ENCODE measurements at places on chromosomes 2 and 18. TPM values are rescaled to one million over a fixed set of nuclear protein-coding genes. Genes with fewer than 3 reads are reported as not detected.
A peak's percentile ranks its signal among the peaks of the same experiment; 100 is the strongest.

CYP26B1 gene
- total RNA-seq: 0.10 TPM

EFR3B gene
- total RNA-seq: 0.35 TPM

CCDC68 gene
- total RNA-seq: 5.5 TPM

NAT8 gene
- total RNA-seq: 0.69 TPM

PXDN gene
- total RNA-seq: 243 TPM

AOX1 gene
- total RNA-seq: 8.0 TPM

- no peak for DNase-seq
Measured at GRCh38 chr18:3451989-3452749, 2.2 kb downstream of the TGIF1 start.

DNA sequence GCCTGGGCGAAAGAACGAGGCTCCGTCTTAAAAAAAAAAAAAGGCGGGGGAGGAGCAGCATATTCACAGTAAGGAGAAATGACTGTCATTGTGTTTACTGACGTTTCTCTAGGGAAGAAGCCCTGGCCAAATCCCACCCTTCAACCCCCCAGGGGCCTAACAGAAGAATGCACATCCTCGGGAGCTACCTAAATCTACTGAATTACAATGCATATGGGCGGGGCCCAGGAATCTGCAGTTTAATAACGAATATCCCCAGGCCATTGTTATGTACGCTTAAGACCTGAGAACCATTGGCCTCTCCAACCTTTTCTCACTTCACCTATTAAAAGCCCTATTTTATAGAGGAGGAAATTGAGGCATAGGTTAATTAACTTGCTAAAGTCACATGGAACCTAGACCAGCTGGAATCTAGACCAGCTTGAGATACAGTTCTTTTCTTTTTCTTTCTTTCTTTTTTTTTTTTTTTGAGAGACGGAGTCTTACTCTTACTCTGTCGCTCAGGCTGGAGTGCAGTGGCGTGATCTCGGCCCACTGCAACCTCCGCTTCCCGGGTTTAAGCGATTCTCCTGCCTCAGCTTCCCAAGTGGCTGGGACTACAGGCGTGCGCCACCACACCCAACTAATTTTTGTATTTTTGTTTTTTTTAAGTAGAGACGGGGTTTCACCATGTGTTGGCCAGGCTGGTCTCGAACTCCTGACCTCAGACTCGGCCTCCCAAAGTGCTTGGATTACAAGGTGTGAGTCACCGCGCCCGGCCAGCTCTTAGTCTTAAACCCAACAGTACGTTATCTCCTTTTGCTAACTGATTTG, 708 bp upstream of the RIF1 start:
- DNase-seq: no peak

- DNase-seq: no peak
Measured at GRCh38 chr2:84940831-84941412, 30.0 kb upstream of the KCMF1 start.

DNA sequence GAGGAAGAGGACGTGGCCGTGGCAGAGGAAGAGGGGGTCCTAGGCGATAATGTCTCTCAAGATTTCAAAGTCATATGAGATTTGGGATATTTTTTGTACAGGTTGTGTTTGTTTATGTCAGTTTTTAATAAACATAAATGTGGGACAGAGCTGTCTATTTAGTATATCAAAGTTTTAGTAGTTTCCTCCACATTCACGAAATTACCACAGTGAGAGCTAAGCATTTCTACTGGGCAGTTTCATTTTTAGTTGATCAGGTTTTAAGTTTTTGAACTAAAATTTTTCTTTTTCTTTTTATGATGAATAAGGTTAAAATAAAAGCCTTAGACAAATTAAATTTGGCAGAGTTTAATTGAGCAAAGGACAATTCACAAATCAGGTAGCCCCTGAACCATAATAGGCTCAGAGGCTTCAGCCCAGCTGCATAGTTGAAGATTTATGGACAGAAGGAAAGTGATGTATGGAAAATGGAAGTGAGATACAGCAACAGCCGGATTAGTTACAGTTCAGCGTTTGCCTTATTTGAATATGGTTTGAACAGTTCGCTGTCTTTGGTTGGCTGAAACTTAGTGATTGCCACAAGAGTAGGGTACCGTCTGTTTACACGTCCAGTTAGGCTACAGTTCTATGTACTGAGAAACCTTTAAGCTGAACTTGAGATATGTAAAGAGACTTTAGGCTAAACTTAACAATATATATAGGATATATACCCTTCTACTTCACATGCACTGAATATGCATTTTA, 17.1 kb downstream of the SNRPD1 start:
- DNase-seq: no peak

DNA sequence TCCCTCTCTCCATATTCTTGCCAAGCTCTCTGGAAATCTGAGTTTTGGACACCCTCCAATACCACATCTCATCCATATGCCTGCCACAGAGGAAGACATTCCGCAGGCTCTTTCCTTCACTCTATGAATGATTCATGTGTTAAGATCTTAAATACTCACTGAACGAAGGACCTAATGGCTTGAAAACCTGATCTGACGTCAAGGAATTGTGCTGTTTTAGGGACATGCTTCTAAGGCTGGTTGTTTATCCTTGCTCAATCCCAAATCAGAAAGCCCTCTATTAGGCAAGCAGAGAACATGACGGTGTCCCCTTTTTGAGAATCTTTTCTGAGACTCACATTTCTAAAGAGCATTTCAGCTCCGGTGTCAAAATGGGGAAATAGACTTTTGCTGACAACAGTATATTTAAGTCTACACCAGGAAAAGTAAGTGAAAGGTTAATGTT, 83.7 kb upstream of the GALNT5 start:
- DNase-seq: peak; percentile 83

DNA sequence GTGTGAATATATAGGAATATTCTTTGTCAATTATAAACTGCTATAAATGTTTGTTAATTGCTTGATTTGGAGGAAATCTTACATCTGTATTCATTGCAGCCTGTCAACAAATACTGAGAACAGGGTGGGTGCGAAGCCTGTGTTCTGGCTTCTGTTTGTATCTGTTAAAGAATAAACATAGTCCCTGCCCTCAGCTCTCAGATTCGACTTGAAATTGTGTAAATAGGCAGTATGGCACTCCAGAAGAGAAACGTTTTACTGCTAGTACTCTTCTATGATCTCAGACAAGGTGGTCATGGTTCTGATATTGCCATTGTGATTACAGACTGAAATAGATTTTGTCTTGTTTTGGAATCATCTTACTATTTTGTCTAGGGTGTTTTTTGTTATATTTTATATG, 92.1 kb downstream of the TANC1 start:
- DNase-seq: no peak

DNA sequence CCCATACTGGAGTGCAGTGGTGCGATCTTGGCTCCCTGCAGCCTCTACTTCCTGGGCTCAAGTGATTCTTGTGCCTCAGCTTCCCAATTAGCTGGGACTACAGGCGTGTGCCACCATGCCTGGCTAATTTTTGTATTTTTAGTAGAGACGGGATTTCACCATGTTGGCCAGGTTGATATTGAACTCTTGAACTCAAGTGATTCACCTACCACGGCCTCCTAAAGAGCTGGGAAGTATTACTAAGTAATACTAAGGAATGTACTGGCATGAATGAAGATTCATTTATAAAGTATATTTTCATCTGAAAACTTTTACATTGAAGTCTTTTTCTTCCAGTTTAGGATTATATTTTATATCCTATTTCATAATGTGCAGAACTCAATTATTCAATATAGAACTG, 38.1 kb downstream of the NUP35 start:
- DNase-seq: peak; percentile 59

GRCh38 chr2:191249156-191249813, 4.1 kb downstream of the MYO1B start:
- DNase-seq: no peak

- DNase-seq: no peak
Measured at GRCh38 chr2:7419814-7420311, 502.7 kb downstream of the RNF144A start.

- peak; percentile 75 for DNase-seq
Measured at GRCh38 chr2:155727187-155727895, 605.2 kb downstream of the NR4A2 start.

DNA sequence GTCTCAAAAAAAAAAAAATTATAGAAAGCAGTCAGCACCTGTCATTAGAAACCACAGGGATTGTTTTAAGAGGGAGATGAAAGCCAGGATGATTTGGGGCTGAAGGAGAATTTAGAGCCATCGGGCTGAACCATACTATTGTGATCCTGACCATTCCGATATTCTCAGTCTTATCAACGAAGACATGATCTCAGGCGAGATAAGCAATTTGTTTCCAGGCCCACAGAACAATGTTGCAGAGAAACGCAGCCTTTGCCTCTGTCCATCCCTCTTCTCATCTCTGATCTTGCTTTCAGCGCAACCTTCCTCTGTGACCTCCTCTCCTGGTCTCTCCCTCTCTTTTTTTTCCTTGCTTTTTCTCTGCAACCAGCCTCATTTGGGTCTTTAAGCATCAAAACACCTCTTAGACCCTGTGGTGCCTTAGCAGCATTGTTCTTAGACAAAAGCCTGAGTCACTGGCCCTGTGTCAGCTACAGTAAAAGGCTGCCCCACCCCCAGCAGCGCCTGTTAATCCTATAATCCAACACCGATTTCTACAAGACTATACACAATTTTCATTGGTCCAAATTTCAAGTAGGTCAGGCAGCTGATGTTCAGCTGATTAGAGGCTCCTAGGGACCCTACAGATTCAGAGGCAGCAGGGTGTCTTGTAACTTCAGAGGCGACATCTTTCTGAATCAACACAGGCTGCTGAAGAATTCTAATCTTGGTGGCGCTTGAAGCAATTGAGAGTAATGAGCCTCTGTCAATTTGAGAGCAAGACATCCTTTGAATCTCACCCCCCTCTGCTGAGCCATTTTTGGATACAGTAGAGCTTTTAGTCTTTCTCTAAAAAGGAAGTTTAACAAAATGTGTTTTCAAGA, 206.0 kb downstream of the NCK2 start:
- no peak for DNase-seq

- no peak for DNase-seq
Measured at GRCh38 chr2:60528281-60529020, 25.0 kb downstream of the BCL11A start.

- DNase-seq: peak; percentile 68
Measured at GRCh38 chr2:10497797-10498251, 49.7 kb upstream of the ODC1 start.

DNA sequence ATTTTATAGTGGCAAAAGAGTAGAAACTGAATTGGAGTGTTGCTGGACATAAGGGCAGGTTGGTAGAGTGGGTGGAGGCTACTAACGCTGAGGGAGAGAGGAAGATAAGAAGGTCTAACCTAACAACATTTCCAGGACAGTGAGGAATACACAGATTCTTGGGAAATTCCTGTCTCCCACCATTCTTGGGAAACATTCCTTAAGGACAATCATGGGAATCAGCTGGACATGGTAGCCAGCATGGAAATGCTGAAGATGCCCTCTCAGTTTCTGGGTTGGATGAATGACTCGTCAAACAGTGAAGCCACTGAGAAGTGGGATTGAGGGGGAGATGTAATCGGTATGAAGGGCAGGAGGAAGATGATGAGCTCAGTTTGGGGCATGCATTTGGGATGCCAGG, 265.4 kb downstream of the AFF3 start:
- DNase-seq: peak; percentile 25

DNA sequence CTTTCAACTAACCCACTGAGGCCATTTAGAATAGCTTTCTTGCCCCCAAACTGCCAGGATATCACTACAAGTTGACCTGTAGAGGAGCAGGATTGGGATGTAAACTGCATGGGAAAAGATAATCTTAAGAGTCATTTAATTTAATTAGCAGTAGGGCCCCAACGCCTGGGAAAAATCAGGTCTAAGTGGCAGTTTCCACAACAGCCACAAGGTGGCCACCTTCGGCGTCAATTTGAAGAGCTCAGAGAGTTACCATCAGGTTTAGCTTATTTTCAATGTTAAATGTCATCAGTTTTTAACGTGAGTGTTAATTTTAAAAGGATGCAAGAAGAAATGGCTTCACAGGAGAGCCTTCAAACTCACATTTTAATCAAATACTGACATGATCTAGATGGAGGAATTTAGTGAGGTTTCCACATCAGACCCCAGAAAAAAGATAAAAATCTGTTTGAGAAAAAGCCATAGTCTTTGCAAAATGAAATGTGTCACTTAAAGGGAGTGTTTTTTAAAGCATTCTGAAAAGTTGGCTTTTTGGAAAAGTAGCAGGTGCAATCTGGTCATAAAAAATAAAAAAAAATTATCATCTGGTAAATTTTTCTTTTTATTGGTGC, 77.3 kb upstream of the UPP2 start:
- DNase-seq: peak; percentile 54

DNA sequence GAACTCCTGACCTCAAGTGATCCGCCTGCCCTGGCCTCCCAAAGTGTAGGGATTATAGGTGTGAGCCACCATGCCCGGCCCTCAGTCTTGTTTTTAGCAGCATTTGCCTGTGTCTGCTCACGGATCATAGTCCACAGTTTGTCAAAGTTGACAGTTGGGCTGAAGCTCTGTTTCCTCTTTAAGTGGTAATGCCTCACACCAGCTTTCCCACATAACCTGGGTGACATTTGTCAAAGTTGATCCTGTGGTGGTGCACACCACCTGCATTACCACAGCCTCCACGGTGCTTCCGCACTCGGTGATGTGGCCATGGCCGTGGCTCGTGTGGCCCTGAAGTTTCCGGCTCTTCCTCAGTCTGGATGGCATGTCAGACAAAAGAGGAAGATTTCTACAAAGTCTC, 27.1 kb downstream of the RAB31 start:
- no peak for DNase-seq

- no peak for DNase-seq
Measured at GRCh38 chr18:57841568-57841967, 38.5 kb upstream of the ATP8B1 start.

DNA sequence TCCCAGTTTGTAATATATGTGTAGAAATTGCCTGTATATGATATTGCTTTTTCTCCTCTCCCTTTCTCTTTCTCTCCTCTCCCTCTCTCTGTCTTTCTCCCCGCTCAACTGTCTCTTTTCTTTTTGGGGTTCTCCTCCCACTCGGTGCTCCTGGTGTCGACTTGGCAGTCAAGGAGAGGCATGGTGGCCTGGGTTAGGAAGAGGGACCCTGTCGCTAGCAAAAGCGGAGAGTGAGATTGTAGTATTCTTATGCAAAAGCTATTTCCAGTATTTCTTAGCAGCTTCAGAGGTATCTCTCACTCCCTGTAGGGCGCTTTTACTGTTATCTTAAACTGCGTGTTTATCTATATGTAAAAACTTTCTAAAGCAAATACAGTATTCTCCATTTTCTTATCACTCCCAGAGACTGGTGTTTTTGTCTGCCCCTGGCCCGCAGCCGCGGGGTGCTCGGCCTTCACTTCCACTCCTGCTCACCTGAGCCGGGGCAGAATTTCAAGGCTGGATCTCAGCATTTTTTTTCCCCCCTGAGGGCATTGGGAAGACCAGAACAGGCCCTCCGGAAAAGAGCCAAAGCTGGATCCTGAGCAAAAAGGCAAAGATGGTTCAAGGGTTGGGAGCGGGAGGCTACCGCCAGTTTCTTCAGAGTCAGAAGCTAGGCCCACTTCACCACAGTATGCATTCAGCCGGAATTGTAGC, 4.3 kb downstream of the SIX3 start:
- DNase-seq: no peak

Data from renal cortical epithelial cell (primary cell).